ENCODE measurements at places on chromosomes 12 and 14.

DNA sequence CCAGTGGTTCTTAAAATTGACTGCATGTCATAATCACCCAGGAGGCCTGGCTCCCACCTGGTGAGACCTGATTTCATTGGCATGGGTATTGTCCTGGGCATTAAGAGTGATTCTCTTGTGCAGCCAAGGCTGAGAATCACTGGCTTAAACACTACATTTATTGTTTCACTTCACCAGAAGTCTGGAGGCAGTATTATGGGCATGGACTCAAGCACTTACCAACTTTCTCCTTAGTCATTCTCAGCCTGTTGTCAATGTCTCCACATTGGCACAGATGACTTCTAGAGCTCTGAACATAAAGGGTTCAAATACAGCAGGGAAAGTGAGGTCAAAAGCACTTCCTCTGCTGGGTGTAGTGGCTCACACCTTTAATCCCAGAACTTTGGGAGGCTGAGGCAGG, 25.6 kb upstream of the GCH1 start:
- no peak for DNase-seq

DNA sequence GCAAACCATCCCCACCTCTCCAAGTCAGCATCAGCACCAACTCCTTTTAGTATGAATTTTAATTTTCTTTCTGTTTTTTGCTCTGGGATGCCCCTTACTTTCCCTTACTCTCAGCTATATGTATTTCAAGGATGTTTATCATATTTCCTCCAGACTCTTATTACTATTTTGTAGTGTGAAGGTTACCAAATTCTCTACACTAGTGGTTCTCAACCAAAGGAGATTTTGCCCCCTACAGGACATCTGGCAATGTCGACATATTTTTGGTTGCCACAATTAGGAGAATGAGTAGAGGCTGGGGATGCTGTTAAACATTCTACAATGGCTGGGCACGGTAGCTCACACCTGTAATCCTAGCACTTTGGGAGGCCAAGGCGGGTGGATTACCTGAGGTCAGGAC, 29.1 kb upstream of the SOS2 start:
- DNase-seq = no peak

GRCh38 chr14:100317912-100318808, 5.0 kb upstream of the SLC25A47 start:
- DNase-seq = peak; percentile 54

GRCh38 chr12:90672081-90672480, 282.9 kb downstream of the CCER1 start:
- DNase-seq = no peak

DNA sequence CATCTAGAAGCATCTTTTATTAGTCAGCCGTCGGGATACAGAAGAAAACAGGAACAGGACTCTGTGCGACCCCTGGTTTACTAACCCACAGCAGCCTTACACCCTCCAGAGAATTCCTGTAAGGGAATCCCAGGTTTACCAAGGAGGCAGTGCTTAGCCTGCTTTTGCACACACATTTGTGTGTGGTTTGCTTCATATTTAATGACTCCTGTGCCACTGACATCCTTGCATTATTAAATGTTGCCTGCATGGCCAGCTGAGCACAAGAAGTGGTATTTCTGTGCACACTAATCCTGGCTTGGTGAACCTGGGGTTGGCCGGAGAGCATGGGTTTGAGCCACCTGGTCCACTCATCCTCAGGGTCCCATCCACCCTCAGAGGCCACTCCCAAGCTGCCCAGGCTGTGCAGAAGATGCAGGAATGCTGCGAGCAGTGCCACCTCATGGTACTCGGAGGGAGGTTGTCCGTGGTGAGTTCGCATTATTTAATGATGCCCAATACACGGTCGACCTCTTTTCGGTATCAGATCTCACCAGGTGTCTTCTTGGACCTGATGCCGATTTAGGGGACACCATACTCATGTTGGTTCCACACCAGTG, 152.4 kb upstream of the RTL1 start:
- no peak for DNase-seq

- DNase-seq = no peak
Measured at GRCh38 chr12:128930606-128931005, 77.3 kb downstream of the GLT1D1 start.

DNA sequence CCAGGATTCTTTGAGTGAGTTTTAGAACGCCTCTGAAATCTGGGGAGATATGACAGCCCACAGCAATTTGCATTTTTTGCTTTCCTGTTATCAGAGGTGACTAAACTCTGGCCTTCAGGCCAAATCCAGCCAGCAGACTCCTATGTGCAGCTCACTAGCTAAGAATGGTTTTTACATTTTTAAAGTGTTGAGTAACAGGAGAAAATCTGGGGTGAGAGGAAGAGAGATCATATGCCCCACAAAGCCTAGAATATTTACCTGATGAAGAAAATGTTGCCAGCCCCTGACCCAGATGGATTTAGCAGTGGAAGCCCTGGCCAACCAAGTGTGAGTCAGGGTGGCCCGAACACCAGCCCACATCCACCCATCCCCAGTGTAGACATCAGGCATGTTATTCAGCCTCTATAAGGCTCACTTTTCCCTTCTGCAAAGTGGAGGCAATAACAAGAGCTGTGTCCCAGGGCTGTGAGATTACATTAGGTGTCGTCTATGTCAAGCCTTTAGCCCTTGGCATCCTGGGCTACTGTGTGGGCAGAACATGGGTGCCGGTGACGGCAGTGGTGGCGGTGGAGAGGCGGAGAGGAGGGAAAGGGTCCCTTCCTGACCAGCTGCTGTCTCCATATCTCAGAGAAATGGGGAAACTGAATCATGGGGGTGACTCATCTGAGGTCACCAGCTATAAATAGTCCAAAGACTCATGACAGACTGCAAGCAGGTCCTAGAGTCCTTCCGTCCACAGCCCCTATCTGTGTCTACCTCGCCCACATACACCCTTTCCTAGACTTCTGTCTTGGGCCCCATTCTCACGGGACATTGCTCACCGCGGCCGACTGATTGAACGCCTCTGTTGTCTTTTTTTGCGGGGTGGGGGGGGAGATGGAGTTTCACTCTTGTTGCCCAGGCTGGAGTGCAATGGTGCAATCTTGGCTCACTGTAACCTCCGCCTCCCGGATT, 32.6 kb upstream of the CD9 start:
- DNase-seq = no peak

- no peak for DNase-seq
Measured at GRCh38 chr14:86311151-86311550, 781.2 kb downstream of the FLRT2 start.

GRCh38 chr12:108689314-108690190, 41.8 kb downstream of the CORO1C start:
- peak; percentile 31 for DNase-seq

GRCh38 chr14:72516936-72517700, 376.8 kb downstream of the DPF3 start:
- DNase-seq = peak; percentile 55

DNA sequence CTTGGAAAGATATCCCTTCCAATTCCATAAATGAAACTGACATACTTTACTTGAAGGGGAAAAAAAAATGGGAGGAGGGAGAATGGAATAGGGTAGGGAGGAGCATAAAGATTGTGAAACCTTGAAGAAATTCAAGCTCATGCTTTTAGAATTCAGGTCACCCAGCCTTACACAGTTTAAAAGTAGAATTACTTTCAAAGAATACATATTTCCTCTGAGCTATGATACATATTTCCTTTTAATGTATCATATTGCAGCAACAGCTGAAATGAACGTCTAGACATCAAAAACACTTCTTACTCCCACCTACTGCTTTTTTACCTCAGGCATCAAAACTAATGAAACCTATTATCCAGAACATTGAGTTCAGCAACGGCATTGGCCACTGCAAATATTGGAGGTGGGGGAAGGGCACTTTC, 156.0 kb downstream of the MED13L start:
- DNase-seq = no peak

DNA sequence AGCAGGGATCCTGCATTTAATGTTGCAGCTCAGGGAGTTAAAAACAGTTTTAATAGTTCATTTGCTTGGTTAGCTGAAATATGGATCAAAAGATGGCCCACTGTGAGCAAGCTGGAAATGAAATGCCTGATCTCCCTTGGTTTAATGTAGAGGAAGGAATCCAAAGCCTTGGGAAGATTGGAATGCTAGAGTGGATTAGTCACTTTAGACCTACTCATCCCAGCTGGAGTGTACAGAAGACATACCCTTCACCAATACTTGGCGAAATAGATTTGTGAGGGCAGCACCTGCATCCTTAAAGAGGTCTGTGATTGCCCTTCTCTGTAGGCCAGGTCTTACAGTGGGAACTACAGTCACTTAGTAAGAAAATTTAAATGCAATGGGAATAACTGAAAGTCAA, 58.0 kb upstream of the KRAS start:
- DNase-seq = no peak

DNA sequence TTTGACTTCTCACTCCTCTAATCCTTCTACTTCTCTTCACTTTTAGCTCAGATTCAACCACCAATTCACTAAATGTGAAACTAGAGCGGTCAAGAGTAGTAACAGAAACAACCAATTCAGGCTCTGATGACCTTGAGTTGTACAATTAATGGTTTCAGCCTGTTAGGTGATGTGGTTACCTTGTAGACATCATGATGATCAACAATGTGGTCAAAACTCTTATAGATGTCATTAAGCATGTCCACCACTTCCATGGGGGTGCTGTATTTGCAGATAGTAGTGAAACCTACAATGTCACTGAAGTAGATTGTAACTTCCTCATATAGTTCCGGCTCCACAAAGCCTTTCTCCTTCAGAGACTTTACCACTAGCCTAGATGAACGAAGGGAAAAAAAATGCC, 54.1 kb upstream of the PLBD1 start:
- DNase-seq = no peak

- no peak for DNase-seq
Measured at GRCh38 chr14:31387091-31387490, 33.3 kb downstream of the HEATR5A start.

GRCh38 chr12:103422746-103423515, 72.8 kb downstream of the C12orf42 start:
- DNase-seq = no peak

- DNase-seq = peak; percentile 39
Measured at GRCh38 chr12:26810330-26810729, 22.7 kb downstream of the ITPR2 start.

- DNase-seq = no peak
Measured at GRCh38 chr12:20865873-20866272, 55.4 kb downstream of the SLCO1B3 start.
